ENCODE measurements at places on chromosomes 3 and 15.

GRCh38 chr15:100108346-100108745 lies 233.4 kb downstream of the ADAMTS17 start:
- DNase-seq = no peak

DNA sequence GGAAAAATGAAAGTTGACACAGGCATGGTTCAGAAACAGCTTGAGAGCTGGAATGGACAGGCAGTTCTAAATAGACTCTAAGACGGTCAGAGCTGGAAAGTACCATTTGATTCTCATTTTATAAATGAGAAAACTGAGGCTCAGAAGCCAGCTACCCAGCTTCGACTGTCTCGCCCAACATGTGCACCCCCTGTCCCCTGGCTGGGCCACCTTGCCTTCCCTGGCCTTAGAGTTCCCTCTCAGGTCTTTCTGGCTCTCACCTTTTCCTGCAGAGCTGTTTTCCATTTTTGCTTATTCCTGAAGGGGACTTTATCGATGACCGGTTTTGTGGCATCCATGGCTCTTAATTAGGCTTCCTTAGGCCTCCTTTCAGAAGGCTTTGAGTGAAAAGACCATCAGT lies 17.3 kb upstream of the DOCK3 start:
- no peak for DNase-seq

DNA sequence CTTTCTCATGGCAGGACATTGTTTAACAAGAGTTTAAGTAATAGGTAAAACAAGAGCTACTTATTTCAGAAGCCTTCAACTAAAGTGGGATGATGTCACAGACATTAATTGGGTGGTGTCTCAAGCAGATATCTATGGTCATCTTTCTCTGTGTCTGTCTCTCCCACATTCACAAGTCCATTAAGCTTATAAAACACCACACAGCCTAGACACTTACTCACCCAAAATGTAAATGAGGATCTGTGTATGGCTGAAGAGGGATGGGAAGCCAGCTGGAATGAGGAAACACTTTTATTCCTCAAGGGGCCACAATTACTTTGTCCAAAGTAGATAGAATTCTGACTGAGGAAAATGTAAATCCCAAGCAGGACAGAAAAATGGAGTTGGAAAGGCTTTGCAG lies 183.8 kb downstream of the THRB start:
- DNase-seq = no peak

GRCh38 chr3:17964108-17964507 lies 221.7 kb upstream of the TBC1D5 start:
- no peak for DNase-seq

DNA sequence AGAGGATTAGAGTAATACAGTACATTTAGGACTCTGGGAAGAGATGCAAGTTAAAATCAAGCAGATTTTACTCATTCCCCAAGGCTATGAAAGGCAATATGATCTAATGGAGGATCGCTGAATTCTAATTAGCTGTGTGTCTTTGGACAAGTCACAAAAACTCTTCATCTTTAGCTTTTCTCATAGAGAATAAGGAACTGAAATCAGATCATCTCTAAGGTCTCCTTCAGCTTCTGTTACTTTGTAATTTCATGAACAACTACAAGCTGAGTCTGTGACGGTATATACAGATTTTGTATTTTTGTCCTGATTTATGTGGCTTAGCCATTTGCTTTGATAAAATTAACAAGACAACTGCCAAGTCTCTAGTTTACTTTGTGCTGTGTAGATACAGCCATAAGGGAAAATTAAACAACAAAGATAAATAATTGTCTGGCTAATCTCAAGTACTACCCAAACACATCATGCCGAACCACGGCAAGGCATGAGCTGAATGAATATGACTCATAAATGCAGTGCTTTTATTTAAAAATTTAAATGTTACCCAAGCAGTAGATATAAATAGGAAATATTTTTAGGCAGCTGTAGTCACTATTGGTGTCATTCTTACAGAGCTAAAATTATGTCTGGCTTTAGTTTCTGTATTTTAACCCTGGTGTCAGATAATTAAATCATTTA lies 81.5 kb downstream of the GAP43 start:
- no peak for DNase-seq

DNA sequence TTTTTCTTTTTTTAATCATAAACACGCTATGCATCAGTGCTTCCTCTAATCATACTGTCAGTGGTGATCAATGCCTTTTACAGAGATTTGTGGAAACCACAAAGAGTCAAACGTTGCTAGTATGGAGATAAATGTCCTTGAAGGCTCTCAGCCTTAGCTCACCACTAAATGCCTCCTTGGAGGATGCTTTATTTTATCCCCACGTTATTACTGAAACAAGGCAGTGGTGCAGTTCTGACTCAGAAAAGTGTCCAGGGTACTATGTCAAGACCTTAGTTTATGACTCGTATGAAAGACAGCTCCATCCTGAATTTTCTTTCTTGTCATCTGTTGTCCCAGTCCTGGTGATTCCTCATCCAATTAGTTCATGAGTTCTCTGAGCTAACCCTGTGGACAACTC lies 1146.7 kb downstream of the IGSF11 start:
- DNase-seq = no peak

GRCh38 chr15:65223996-65224395 lies 12.7 kb upstream of the CILP start:
- no peak for DNase-seq
